ENCODE measurements at places on chromosomes 6 and 20.

GRCh38 chr6:68238097-68238601, 396.9 kb upstream of the ADGRB3 start:
- DNase-seq: no peak

DNA sequence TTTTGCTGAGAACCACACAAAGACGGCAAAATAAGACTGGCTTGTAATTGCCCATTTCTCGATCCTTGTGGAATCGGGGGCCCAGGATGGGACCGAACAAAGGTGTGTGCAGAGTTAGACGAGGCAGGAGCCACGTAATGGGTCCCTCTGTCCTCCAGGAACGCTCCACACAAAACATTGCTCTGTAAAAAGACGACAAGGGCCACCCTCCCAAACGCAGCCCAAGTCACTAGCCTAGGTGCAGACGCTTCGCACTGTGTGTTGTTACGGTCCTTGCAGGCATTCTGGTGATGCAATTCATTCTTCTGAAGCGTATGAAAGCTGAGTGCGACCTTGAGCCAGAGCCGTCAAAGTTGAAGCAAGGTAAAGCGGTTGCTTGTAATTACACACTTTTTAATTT, 363.4 kb downstream of the TAF4 start:
- DNase-seq: no peak

DNA sequence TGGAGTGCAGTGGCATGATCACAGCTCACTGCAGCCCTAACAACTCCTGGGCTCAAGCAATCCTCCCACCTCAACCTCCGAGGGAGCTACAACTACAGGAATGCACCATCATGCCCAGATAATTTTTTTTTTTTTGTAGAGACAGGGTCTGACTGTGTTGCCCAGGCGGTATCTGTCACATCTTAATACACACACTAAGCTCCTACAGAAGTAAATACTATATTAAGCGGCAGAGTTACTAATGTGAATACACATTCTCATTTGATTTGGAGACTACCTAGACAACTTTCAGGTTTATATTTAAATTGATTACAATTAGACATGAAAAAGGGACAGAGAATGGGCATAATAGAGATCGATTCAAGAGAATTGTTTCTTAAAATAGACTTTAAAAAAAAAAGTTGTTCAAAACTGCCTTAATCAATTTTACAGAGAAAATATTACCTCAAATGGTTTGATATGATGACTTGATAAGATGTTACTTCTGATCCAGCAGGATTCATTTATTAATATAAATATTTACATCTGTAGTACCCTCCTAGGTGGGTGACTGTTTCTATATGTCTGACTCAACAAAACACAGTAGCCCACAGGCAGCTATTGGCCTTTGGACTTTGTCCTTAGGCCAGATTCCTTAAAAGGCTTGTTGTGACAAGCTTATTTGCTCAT, 7.1 kb upstream of the LOC128125822 start:
- no peak for DNase-seq

GRCh38 chr6:138087593-138088325, 19.5 kb downstream of the PERP start:
- DNase-seq: no peak

DNA sequence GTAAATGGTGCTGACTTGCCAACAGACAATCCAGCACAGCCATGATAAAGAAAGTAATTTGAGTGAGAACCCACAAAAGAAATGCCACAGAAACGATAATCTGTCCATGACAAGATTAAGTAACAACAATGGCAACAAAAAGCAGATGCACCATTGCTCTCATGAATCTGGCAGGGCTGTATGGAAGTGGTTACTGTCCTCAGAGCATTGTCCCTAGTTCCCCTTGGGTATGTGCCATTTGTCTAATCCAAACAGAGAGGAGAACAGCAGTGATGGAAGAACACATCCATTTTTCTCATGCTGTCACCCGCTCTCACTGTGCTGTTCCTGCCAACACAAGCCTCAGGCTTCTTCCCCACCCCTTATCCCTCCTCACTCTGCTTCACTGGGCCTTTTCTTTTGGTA, 65.8 kb downstream of the REV3L start:
- DNase-seq: no peak

GRCh38 chr6:84018453-84019061, 15.0 kb upstream of the MRAP2 start:
- DNase-seq: no peak

DNA sequence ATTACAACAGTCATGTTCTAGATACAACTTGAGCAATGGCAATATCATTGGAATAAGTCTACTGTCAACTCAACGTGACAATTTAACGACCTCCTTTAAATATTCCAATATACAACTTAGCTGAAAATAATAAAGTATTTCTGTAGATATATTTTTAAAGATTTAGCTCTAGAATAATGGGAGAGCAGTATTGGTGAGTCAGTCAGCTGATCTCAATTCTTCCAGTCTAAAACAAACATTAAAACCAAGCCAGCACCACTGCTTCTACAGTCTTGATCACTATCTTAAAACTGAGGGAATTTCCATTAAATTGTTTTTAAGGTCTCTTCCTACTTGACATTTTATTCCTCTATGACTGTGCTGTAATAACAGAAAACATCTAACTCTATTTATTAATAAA, 38.2 kb downstream of the NOL7 start:
- DNase-seq: no peak

DNA sequence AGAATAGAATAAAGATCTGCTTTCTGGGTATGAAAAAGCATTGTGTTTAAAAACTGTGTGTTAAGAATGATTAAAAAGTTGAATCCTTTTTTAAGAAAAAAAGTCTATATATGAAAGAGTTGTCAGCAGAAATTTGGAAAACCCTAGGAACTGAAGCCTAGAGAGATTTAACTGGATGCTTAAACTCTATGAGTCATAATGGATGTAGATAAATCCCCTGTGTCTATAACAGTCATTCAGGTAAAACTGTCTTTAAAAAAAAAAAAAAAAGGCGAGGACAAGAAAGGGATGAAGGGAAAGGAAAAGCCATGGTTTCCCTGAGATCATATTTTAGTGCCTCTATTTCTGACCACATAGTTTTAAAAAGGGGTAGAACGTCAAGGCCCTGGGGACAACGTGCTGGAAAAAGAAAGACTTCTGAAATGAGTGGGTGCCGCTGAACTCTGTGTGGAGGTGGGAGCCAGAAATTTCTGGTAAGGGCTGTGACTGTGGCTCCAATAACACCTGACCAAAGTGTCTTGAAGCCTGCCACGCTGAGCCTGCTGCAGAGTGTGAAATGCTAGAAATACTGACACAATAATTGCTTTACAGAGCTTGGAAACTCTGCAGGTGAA, 302.6 kb upstream of the ARID1B start:
- DNase-seq: no peak

DNA sequence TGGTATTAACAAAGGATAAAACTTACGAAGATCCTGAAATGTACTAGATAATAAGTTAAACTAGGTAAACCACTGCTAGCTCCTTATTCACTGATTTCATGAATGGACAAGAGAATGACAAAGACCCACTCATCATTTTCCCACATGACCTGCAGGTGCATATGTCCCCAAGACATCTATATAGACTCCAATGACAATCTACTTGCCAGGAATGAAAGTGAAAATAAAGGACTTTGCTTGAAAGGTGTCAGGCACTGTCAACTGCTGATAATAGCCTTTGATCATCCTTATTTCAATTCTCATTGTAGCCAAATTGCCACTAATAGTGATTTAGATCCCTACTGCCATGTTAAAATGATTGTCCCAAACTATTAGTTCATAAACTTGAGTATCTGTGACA, 321.8 kb downstream of the HACE1 start:
- no peak for DNase-seq

- no peak for DNase-seq
These were observed 215.2 kb upstream of the ARID1B start for GRCh38 chr6:156562019-156562418.

- DNase-seq: no peak
These were observed 678.6 kb downstream of the MAFB start for GRCh38 chr20:40010483-40010882.

All from stimulated activated CD8-positive, alpha-beta memory T cell treated with anti-CD3 and anti-CD28 coated beads, Interleukin-4, amount 100 ng/mL, for 1 hour (primary cell).